NCI-H2081 treated with DMSO at 0.1 percent for 48 hours (cell line): ENCODE measurements at places on chromosomes 6 and 20.

- DNase-seq, result no peak
Measured at GRCh38 chr6:85561750-85562357, 31.8 kb downstream of the SNX14 start.

- DNase-seq, result no peak
Measured at GRCh38 chr6:41455818-41456217, 90.4 kb upstream of the FOXP4 start.

DNA sequence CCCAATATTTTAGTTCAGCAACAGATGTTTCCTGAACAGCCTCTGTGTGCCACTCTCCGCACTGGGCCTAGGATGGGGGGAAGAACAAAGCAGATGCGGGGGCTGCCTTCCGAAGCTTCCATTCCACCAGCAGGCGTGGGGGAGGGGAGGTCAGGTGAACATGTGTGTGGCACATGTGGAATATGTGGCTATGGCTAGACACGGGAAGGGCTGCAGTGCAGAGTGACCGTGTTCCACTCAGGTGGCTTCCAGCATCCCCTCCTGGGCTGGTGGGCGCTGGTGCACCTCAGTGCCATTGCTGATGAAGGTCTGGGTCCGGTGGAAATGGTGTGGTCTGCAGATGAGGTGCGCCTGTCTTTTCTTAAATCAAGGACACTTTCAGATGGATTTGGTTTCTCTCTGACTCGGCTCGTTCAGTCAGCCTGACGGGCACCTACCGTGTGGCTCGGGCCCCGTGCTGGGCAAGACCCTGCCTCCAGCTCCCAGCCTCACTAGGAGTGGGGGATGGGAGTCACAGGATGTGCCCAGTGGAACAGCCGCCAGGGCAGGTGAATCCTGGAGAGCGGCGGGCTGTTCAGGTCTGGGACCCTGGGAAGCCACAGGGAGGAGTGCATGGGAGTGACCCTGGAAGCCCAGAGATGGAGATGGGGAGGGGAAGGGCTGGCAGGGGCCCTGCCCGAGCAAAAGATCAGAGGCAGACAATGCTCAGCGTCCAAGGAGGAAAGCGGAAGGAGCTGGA, 111.0 kb downstream of the SYCP2 start:
- DNase-seq, result no peak

- no peak for DNase-seq
Measured at GRCh38 chr6:153503810-153504209, 372.7 kb upstream of the RGS17 start.
